KBM-7 (cell line): ENCODE measurements at places on chromosomes 5 and 9.
A peak's percentile ranks its signal among the peaks of the same experiment; 100 is the strongest.

DNA sequence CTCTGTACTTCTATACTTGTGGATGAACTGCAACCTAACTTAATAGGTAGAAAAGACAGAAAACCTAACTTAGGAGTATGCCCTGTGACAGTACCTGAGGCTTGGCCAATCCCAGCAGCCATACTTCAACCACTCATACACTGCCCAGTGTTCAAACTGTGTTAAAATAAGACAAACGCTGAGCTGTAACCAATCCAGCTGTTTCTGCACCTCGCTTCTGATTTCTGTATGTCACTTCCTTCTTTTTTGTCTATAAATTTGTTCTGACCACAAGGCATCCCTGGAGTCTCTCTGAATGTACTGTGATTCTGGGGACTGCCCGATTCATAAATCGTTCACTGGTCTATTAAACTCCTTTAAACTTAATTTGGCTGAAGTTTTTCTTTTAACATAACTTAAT is 41.4 kb downstream of the AUH start:
- DNase-seq = peak; percentile 59

GRCh38 chr9:11701706-11702105 is 991.5 kb upstream of the TYRP1 start:
- no peak for DNase-seq

DNA sequence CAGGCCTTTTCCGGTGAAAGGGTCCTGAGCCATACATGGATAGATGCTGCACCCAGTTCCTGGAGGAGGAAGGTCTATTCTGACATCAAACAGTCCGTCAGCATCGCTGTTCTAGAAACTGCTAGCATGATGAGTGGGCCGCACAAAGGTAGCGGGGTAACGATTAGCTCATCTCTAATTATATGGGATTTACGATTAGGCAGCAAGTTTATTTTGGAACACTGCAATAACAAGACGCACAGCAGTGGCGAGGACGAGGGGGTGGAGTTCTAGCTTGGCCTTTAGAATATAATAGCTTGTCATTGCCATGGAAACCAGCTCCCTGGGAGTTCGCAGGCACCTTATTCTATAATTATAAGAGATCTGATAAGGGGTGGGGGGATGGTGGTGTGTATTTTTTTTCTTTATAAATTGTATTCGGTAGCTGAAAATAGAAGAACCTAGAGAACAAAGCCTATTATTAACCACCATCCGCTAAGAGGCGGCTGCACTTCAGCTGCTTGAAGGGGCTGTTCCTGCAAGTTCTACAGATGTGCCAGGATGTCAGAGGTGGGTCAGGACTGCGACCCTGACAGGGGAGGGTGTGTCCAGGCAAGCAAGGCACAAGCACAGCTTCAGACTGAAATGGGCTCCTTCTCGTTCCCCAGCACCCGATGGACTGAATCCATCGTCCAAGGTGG is 311.0 kb downstream of the AGTPBP1 start:
- no peak for DNase-seq

GRCh38 chr9:97632248-97632984 is 752 bp downstream of the TSTD2 start:
- no peak for DNase-seq

DNA sequence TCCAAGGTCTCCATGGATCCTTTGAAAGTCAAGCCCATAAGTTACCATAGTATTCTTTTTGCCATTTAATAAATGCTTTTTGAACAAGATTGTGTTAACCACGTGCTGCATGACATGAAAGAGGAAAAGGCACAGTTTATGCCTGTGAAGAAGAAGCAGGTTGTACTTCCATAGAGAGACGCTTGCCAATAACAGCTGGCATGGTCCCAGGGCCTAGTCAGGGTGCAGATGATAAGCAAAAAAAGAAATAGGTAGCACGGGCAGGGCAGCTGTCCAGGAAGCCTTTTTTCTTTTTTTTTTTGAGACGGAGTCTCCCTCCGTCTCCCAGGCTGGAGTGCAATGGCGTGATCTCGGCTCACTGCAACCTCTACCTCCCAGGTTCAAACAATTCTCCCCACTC is 71.8 kb upstream of the CLINT1 start:
- no peak for DNase-seq

GRCh38 chr9:77793849-77794248 is 145.7 kb upstream of the GNA14 start:
- no peak for DNase-seq

DNA sequence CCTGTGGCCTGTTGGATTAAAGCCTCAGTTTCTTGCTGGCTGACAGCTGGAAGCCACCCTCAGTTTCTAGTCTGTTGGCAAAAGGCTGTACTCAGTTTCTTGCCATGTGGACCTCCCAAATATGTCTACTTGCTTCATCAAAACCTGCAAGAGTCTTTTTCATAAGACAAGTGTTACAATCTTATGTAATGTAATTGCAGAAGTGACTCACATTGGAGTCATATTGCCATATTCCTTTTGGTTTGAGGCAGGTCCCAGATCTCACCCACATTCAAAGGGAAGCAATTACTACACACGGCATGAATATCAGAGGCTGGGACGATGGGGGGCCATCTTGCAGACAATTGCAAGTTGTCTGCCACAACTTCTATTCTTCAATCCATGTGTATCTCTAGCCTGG is 286.7 kb upstream of the IL12B start:
- no peak for DNase-seq

- peak; percentile 40 for DNase-seq
Measured at GRCh38 chr5:11903614-11904264, 507 bp downstream of the CTNND2 start.

GRCh38 chr9:106757514-106757913 is 105.5 kb upstream of the ZNF462 start:
- no peak for DNase-seq

GRCh38 chr5:147245381-147246165 is 10.7 kb downstream of the STK32A start:
- no peak for DNase-seq

- peak; percentile 20 for DNase-seq
Measured at GRCh38 chr5:10601246-10602030, 37.6 kb downstream of the ANKRD33B start.

DNA sequence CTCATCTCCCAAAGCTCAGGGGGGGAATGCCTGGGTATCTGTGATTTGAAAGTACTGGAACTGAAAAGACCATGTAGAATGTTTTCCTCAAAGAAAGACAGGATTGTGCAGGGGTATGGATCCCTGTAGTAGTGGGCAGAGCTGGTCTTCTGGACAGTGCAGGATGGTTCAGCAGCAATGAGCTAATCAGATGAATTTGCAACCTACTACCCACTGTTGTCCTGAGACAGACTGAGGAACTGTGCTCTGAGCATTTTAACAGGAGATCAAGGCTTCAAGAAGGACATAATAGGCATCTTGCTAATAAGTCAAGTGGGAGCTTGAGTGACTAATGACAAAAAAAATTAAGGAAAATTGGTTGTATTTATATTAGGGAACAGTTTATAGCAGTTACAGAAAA is 61.7 kb downstream of the FYB1 start:
- DNase-seq = no peak

GRCh38 chr5:77871946-77872345 is 95.8 kb upstream of the TBCA start:
- DNase-seq = no peak
